ENCODE measurements at places on chromosomes 4 and X.

- no peak for DNase-seq
Measured at GRCh38 chr4:25223802-25224375, 9.9 kb upstream of the PI4K2B start.

GRCh38 chr4:107993969-107994368 is 4.3 kb downstream of the HADH start:
- no peak for DNase-seq

GRCh38 chr4:184399512-184399908 is 74.8 kb downstream of the IRF2 start:
- no peak for DNase-seq

- no peak for DNase-seq
Measured at GRCh38 chr4:147735413-147736301, 3.8 kb downstream of the ARHGAP10 start.

Measured in AG08396 (cell line).